LHCN-M2 (cell line): ENCODE measurements at places on chromosomes 4 and X. TPM values are rescaled to one million over a fixed set of nuclear protein-coding genes. Genes with fewer than 3 reads are reported as not detected.

HAUS3 gene
- total RNA-seq = 16.1 and 23.0 TPM in 2 replicates

RAB40A gene
- 0.11 and 0.38 TPM in 2 replicates for total RNA-seq

CHST7 gene
- 8.8 and 11.2 TPM in 2 replicates for total RNA-seq

TKTL2 gene
- total RNA-seq = not detected in 2 replicates

PCDH10 gene
- 1.0 and 1.3 TPM in 2 replicates for total RNA-seq

HERC5 gene
- 1.6 and 3.3 TPM in 2 replicates for total RNA-seq

CCSER1 gene
- total RNA-seq = not detected in 2 replicates

AMTN gene
- total RNA-seq = 0.46 TPM in 1 of 2 replicates, not detected in the other

C4orf17 gene
- not detected in 2 replicates for total RNA-seq

MXRA5 gene
- 0.11 and 0.13 TPM in 2 replicates for total RNA-seq

AFF1 gene
- 3.8 and 7.1 TPM in 2 replicates for total RNA-seq

TBX22 gene
- total RNA-seq = not detected in 2 replicates

PRKX gene
- total RNA-seq = 12.3 and 14.8 TPM in 2 replicates

KDR gene
- total RNA-seq = 15.8 and 19.3 TPM in 2 replicates

WDR45 gene
- 44.9 and 52.1 TPM in 2 replicates for total RNA-seq

SATL1 gene
- total RNA-seq = not detected in 2 replicates

VCX gene
- not detected in 2 replicates for total RNA-seq

VGLL1 gene
- not detected in 2 replicates for total RNA-seq

TREX2 gene
- total RNA-seq = 0.90 and 2.3 TPM in 2 replicates

KDM5C gene
- total RNA-seq = 68.8 and 94.1 TPM in 2 replicates

GBA3 gene
- not detected in 2 replicates for total RNA-seq
